ENCODE measurements at places on chromosomes 4 and X.

- no peak for DNase-seq
These were observed 109.7 kb downstream of the SHROOM3 start for GRCh38 chr4:76544725-76545124.

DNA sequence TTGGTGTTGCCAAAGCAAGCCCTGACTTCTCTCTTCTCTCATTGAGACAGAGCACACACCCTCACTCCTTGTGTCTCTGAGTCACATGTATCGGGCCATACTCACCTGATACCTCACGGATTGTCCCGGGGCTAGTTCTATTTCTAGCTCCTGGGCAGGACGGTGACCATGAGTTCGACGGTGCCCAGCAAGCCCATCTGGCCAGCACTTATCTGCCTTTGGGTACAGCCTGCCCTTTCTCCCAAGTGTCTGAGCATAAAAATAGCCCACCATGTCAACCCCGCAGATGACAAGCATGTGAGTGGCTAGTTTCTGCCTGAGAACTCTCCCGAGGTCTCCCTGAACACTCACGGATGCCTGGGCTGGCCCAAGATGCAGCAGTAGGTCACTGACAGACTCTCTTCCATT, 158.5 kb downstream of the DHRSX start:
- peak; percentile 26 for DNase-seq

DNA sequence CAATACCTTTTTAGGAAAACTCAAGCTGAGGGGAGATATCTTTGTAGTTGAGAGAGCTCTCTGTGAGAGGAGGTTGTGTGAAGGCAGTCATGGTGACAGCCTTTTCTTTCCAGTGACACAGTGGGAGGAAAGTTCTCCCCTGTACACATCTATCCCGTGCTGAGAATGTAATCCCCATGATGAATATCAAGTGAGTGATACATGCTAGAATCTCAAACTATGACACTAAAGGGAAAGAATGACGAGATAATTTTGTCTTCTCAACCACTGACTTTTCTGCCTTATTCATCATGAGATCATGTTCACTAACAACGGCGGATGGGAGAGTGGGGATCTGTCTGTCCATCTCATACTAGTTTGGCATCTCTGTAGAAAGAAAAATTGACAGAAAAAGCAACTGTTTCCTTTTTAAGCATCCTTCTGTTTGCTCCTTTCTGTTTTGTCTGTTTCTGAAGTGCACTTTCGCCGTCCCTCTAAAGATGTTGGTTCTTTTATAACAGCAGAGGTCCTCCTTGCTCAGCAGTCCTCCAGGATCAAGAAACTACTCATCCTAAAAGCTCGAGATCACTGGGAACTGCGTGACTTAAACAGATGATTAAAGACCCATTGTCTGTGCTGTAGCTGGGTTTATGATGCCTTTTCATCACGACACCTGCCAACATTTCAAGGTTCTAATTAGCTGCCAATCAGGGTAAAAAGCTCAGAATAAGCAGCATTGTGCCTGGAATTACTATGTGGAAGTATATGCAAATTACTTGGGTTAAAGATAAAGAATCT, 137.6 kb downstream of the DCK start:
- DNase-seq: peak; percentile 40

GRCh38 chr4:129063640-129064039, 29.7 kb downstream of the SCLT1 start:
- DNase-seq: no peak

- DNase-seq: no peak
These were observed 147.8 kb upstream of the PAQR3 start for GRCh38 chr4:79087071-79087470.

DNA sequence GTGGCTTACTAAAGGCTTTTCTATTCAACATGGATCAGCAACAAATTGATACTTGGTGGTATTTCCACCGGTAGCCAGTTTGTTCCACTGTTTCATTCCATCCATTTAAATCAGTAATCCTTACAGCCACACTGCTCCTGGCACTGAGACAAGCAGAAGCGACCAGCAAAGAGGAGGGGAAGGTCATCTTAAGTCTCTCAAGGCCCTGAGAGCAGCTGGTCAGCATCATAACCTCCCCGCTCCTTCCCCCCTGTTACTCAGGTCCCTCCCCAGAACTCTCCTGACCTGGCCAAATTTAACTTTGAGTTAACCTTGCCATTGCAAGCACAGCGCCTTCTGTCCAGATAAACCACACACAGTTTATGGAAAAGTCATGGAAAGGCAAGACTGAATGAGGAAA, 331.3 kb upstream of the KLF3 start:
- no peak for DNase-seq

- no peak for DNase-seq
These were observed 135.5 kb downstream of the PALLD start for GRCh38 chr4:168632301-168632725.

DNA sequence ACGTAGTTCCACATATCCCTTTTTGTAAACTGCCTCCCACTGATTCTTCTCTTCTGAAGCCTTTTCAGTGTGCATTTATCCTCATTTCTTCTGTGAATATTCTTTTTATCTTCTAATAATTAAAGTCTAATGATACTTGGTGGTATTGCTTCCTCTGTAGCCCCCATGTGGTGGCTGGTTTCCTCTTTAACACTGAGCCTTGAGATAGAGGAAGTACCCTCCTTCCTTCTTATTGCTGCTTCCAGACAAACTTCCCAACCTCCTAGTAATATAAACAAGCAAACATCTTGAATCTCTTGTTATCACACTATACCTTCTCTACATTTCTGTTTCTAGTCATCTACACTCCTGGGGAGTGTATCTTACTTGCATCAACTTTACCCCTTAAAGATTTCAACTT, 310.5 kb upstream of the GIMD1 start:
- no peak for DNase-seq

- DNase-seq: no peak
These were observed 5.7 kb downstream of the ACOT9 start for GRCh38 chrX:23737413-23737812.

DNA sequence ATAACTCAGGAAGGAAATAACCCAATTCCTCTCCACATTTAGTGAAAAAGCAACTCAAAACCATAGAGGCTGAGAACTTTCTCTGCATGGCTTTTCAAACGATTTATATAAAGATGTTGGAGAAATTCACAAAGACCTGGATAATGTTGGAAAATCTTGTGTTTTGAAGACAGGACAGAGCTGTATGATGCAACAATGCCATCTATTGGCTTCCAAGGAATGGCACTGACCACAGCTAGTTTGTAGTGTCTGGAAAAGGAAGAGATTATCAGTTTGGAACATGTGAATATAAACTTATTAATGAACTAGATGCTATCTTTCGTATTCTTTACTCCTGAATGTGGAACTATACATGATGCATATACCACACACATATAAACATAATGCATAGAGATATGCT, 503.6 kb downstream of the IL1RAPL1 start:
- DNase-seq: no peak

- DNase-seq: no peak
These were observed 75.5 kb upstream of the SLC39A8 start for GRCh38 chr4:102420563-102421398.

GRCh38 chr4:184972991-184973390, 45.3 kb upstream of the HELT start:
- DNase-seq: no peak

DNA sequence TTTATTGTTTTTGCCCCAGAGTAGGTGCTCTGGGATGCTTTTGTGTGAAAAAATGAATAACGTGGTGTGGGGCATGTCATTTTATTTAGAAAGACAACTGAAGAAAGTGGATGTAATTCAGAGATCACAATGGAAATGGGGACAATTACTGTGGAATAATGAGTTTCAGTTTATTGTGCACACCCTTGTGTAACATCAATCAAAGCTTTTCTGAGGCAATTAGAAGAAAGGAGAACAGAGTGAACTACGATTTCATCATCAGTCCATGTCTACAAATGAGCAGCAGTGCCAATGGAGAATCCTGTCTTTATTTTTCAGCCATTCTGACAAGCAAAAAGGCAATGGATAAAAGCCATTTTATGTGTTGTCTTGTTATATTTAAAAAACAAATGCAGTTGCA, 339.2 kb downstream of the TMA16 start:
- DNase-seq: no peak

- no peak for DNase-seq
These were observed 487 bp downstream of the TBCK start for GRCh38 chr4:106315476-106315967.

GRCh38 chr4:140135529-140136088, 18.4 kb downstream of the MAML3 start:
- no peak for DNase-seq

- DNase-seq: peak; percentile 21
These were observed 3.1 kb downstream of the CXXC4 start for GRCh38 chr4:104491481-104492182.

- peak; percentile 19 for DNase-seq
These were observed 70.9 kb upstream of the ARHGEF9 start for GRCh38 chrX:63855896-63856295.

DNA sequence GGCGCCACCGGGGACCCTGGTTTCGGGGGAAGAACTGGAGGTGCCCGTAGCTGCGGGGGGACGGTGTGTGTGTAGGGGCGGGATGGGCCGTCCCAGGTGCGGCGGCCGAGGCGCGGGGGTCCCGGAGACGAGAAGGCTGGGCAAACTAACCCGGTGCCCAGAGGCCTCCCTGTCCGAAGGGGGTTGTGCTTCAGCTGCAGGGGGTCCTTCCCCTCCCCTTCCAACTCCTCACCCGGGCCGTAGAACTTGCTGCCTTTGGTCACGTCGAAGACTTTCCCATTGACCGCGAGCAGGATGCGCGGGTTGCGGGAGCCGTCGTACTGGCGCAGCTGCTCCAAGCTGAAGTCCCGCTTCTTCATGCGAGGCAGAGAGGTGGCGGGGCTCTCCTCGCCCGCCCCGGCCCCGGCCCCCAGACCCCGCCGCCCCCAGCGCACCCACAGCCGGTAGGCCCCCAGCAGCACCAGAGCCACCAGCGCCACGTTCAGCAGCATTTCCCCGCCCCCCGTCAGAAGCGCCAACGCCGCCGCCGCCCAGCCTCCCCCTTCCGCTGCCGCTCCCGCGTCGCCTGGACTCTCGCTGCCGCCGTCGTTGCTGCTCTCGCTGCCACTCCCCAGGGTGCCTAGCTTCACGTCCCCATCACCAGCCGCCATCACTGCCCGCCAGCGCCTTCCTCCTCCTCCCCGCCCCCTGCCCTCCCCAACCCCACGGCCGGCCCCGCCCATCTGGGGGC, at the start of gene PGRMC2:
TSS of gene PGRMC2 (minus strand) at position 673 of the 730 bp plus-strand sequence. CDS start at position 650, 23 bp downstream.
- peak; percentile 12 for DNase-seq

DNA sequence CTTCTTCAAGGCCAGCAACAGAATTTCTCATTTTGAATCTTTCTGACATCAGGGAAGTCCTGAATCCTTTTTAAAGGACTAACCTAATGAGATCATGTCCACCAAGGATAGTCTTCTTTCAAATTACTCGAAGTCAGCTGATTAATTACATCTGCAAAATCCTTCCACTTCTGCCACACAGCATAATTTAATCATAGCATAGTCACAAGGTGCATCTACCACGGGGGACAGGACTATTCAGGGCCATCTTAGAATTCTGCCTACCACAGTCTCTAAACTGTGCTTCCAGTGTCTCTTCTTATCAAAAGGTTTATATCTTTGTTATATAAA, 53.7 kb downstream of the ATP10D start:
- no peak for DNase-seq

DNA sequence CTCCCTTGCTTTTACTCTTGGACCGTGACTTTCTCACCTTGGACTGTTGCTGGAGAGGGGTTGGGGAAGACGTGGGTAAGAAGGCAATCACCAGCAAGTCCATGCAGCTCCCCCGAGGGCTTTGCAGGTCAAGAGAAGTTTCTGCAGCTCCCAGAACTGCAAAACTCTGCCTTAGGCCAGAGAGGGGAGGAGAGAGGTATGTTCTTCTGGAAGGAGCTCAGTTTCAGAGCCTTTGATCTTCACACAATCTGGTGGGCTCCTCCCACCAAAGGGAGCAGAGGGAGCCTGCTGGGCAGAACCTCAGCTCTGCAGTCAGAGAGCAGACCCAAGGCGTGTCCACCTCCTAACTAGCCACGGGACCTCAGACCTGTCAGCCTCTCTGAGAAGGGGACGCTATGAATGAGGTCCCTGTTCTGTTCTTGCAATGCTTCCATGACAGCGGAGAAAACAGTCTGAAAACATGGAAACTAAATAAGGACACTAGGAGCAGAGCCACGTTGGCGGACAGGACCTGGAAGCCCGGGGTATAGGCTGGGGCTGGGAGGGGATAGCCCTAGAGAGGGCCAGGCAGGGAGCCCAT, 92.8 kb downstream of the EVC2 start:
- DNase-seq: no peak

DNA sequence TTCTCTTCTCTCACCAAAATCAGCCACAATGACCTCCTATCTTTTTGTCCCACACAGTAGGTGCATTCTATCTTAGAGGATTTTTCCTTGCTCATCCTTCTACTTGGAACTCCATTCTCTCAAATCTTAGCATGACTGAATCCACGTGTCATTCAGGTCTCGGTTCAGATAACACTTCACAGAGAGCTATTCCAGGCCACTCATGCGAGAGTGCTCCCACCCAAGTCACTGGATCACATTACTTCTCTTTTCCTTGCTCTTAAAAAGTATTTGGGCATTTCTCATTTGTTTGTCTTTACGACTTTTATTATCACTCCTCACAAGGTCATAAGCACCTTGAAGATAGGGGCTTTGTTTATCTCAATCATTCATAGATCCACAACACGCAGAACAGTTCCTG, 647.5 kb upstream of the TENM3 start:
- DNase-seq: no peak

- no peak for DNase-seq
These were observed 18.8 kb downstream of the OTUD4 start for GRCh38 chr4:145161549-145161948.

DNA sequence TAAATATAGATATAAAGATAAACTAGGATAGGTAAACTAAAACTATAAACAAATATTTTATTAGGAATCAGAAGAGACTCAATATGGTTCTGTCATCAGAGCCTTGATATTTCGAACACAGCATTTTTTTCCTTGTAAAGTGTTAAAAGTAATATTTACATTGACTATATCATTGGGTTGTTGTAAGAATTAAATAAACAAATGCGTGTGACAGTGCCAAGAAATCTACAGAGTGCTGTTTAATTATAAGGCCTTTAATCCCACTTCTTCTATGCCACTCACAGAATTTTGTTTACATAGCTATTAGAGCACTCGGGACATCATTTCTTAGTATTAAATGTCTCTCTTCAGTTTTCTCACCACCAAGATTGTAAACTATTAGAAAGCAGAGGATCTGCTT, 807.4 kb downstream of the FSTL5 start:
- no peak for DNase-seq

GRCh38 chr4:94827481-94828110, 69.8 kb downstream of the BMPR1B start:
- DNase-seq: peak; percentile 29

DNA sequence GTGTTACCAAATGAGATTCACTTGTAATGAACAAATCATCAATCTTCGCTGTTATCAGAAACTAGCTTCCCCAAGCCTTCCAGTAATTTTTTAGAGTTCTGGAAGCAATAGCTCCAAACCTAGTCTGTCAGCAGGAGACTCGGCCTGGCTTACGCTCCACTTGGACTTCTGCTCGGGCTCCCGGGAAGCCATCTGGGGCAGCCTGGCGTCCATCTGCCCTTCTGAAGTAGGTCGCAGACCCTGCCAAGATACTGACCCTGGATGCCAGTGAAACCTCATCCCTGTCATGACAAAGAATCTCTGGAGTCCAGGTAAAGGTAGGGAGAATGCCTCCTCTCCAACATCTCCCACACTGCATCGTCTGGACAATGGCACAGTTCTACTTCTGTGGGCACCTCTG, 493.8 kb upstream of the ZFP42 start:
- no peak for DNase-seq

Data from hepatic stellate cell (primary cell).